Ovary (tissue), 10 donors: ENCODE measurements at places on chromosomes 3 and 15.

DNA sequence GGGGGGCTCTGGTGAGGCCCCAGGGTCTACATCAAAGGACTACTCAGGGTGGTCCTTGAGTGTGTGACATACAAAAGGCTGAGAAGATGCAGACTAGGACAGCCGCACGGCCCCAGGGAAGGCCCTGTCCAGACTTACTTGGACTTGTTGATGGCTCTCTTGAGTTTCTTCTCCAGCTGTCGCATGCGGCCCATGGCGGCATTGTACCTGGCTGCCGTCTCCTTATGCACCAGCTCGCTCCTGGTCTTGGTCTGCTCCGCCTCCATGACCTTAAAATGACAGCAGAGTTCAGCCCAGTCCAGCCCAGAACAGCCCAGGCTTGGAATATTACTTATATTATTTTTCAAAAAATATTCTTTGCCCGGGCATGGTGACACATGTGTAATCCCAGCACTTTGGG is 56.0 kb downstream of the CAPN7 start:
- DNase-seq = peak; percentile 16

- no peak for DNase-seq
Observed at GRCh38 chr3:707041-707440, 385.8 kb upstream of the CNTN6 start.

GRCh38 chr3:153233986-153234385 is 72.0 kb downstream of the RAP2B start:
- no peak for DNase-seq

DNA sequence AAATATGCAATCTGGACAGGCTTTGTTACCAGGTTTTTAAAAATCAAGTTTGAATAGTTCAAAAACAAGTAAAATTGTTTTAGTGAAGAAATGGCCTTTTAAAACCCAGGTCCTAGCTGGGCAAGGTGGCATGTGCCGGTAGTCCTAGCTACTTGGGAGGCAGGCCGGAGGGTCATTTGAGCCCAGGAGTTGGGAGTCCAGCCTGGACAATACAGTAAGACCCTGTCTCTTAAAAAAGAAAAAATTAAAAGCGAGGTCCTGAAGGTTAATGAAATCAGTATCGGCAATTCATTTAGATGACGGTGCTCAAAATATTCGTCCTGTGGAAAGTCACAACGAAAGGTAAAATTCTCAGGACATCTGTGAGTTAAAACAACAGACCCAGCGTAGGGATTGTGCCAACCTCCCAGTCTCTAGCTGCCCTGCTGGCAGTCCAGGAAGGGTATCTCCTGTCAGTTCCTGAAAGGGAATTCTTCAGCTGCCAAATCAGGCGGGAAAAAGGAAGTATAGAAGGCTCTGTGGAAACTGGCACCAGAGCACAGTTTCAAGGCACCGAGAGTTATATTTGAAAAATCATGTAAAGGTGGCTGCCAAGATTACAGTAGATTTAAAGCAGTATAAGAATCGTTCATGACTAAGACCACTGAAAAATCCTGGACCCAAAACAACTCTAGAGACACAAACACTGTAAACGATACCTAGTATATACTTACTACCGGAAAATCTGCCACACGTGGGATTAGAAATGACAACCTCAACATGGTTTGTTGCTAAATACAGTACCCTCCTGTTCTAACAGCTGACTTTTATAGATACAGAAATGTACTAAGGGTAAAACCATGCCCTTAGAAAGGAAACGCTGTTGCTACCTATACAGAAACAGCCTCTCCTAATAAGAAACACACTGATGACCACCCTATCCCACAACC is 1.2 kb upstream of the ABHD17C start:
- no peak for DNase-seq

GRCh38 chr15:31258260-31258659 is 68.4 kb upstream of the KLF13 start:
- no peak for DNase-seq

- no peak for DNase-seq
Observed at GRCh38 chr3:193902607-193903511, 233.1 kb upstream of the HES1 start.

DNA sequence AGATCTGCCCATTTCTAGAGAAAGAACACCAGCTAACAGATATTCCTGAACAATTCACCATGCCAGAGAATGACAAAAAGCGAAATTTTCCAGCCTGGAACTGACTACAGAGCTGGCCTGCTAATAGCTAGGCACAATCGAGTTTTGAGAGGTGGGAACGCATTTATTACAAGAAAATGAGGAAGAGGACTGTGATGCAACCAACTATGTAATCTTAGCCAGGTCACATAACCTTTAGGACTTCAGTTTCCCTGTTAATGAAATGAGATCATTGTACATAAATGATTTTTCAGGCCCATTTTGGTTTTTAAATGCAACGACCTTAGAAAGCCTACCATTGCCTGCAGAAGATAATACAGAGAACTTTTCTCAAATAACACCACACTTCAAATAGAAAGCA is 72.1 kb upstream of the SETMAR start:
- DNase-seq = no peak

- peak; percentile 54 for DNase-seq
Observed at GRCh38 chr3:9732740-9733115, 1.2 kb downstream of the BRPF1 start.

GRCh38 chr15:56981160-56981559 is 62.7 kb downstream of the TCF12 start:
- DNase-seq = no peak
